Caki2 (cell line): ENCODE measurements at places on chromosomes 16 and 17. TPM values are rescaled to one million over a fixed set of nuclear protein-coding genes. Genes with fewer than 3 reads are reported as not detected.

- no peak for DNase-seq
Observed at GRCh38 chr17:3003296-3004149, 59.9 kb downstream of the OR1D5 start.

- no peak for DNase-seq
Observed at GRCh38 chr17:15891318-15891717, 53.6 kb upstream of the ADORA2B start.

- no peak for DNase-seq
Observed at GRCh38 chr16:69145658-69146057, 13.2 kb downstream of the UTP4 start.

DNA sequence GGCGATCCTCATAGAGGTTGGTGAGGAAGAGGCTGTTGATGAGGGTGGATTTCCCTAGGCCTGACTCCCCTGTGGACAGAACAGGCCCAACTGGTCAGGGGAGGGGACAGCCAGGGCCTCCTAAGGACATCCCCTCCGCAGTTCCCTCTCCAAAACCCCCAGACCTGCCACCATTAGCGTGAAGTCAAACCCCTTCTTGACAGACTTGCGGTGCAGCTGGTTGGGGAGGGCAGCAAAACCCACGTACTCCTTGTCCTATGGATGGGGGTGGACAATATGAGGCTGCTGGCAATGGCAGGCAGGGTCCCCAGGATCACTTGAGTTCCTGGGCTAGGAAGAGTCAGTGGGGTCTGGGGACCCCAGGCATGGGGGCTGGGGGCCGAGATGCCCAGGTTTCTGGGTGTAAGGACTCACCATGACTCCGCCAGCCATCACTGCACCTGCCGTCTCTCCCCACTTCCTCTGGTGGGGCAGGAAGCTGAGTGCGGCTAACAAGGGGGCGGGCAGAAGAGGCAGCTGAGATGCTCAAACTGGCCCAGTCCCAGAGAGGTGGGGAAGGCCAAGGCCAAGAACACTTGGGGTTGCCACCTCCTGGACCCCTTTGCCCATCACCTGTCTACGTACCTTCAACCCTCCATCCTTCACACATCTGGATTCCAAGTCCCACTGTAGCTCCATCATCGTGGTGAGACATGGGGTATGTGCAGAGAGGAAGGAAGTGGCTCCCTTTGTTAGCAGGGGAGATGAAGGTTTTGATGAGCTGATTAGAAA, at the start of gene SEPTIN1:
TSS of gene SEPTIN1 (minus strand) at position 451 of the 771 bp plus-strand sequence. CDS start at position 432, 19 bp downstream.
- DNase-seq: no peak

GRCh38 chr17:63621229-63621683, 961 bp upstream of the MAP3K3 start:
- DNase-seq: no peak

DNA sequence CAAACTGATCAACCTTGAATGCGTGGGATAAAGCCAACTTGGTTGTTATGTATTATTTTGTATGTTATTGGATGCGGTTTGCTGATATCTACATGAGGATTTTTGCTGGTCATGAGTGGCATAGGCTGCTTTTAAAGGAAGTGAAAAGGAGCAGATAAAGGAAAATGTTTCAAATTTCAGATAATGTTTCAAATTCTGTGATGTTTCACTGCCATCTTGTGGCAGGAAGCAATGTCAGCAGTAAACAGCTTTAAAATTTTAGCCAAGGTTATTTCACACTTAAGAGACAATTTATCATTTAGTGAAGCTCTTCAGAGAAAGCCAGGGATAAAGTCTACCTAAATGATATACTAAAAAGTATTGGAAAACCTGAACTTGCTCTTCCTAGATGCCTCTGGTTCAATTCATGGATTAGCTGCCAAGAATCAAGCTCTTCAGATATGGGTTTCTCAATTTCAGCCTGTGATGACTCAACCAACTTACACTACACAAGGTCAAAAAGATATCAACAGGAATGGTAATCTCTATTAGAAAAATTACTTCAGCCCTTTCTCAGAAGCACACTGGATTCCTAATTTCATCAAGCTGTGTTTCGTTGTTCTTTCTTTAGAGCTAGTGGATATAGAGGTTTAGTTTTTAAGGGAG, 136.0 kb upstream of the C17orf78 start:
- DNase-seq: no peak

GRCh38 chr17:47120521-47121095, 68.5 kb downstream of the CDC27 start:
- no peak for DNase-seq

DNA sequence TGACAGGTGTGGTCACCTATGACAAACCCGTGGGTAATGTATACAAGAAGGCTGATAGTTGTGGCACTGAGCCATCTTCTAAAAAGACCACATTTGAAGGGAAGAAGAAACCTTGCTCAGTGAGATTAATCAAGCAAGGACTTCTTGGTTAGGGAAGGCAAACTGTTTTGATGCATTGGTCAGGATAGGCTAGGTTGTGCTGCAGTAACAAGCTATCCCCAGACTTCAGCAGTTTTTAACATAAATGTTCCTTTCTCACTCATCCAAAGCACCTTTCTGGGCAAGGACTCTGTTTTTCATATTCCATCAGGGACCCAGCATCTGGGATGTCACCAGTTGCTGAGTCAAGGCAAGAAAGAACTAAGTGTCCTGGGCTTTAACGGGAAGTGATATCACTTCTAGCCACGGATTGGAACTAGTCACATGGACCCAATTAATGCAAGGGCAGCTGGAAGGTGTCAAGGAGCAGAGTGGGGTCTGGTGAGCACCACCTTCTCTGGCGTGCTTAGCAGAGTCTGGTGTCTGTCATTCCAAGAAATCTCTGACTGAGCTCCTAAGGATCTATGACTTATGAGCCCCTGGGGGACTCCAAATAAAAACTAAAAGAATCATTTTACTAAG, 52.0 kb upstream of the CCL2 start:
- no peak for DNase-seq

- no peak for DNase-seq
Observed at GRCh38 chr17:69268543-69269014, 40.0 kb upstream of the ABCA10 start.

DNA sequence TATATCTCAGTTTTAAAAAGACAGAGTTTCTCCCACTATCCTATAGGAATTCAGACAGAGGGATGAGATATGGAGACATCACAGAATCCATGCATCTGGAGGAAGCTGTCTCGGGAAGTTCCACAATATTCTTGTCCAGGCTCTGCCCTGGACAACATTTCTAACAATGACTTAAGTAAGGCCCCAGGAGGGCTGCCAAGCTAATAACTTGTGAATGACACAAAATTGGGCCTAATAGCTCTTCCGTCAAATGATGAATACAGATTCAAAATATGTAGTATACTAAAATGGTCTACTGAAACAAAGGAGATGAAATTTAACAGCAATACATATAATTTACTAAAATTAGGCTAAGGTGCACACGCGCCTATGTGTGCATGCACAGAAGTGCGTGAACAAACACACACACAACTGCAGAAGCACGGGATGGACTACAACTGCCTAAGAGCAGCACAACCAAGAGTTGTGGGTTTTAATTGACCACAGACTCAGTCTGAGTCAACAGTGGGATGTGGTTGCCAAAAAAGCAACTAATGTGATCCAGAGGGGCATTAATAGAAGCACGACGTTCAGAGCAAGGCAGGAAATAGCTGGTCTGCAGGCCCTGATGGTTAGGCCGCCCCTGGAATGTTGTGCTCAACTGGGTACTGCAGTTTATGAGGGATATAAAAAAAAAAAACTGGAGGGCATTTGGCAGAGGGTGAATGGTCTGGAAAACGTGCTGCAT, 26.3 kb upstream of the HS3ST2 start:
- no peak for DNase-seq

DNA sequence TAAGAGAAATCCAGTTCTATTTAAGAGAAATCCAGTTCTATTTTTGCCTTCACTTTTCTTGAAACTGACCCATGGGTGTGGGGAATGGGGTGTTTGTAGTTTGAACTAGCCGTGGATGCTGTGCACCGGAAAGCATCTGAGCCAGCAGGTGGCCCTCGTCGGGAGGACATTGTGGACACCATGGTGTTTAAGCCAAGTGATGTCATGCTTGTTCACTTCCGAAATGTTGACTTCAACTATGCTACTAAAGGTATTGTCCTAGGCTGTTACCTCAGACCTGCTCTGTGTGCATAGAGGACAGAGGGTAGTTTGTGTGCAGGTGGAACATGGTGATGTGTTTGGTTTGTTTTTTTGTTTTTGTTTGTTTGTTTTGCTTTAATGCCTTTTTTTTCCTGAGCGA, 3.3 kb downstream of the ATXN2L start:
- DNase-seq: no peak

GRCh38 chr17:81339534-81340296, 44.6 kb upstream of the SLC38A10 start:
- DNase-seq: peak; percentile 70

DNA sequence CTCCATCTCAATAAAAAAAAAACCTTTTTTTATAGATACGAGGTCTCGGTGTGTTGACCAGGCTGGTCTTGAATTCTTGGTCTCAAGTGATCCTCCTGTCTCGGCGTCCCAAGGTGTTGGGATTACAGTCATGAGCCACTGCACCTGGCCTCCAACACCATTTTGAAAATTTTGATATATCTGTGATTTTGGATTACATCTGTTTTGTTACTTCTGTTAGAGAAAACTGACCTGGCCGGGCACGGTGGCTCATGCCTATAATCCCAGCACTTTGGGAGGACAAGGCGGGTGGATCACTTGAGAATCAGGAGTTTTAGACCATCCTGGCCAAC, 18.6 kb downstream of the RMI2 start:
- DNase-seq: no peak

DNA sequence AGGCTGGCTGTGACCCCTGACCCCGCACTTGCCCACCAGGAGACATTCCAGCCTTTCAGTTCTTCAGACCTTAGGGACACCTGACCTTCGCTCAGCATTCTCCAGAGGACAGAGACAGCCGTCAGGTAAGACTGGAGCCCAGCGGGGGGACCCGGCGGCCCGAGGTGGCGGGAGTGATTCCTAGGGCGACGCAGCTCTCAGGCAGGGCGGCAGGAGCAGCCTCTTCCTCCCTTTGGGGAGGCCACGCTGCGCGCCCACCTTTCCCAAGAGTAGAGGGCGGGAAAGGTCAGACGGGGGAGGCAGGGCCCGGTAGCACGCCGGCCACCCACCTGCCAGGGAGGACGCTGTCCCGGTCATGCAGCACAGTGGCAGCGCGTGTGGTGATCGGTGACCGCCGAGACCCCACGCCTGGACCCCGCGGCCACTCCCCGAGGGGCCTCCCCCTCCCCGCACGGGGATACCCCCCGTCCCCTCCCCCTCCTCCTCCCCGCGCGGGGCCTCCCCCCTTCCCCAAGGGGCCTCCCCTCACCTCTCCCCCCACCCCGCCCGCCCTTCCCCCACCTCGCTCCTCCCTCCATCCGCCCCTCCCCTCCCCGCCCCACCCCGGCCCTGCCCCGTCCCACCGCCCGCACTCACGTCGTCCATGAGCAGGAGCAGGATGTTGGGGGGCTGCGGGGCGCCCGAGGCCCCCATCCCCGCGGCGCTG, 472 bp downstream of the GALNS start:
- DNase-seq: no peak

GRCh38 chr17:43840814-43841213, 6.2 kb upstream of the CD300LG start:
- DNase-seq: peak; percentile 79

DNA sequence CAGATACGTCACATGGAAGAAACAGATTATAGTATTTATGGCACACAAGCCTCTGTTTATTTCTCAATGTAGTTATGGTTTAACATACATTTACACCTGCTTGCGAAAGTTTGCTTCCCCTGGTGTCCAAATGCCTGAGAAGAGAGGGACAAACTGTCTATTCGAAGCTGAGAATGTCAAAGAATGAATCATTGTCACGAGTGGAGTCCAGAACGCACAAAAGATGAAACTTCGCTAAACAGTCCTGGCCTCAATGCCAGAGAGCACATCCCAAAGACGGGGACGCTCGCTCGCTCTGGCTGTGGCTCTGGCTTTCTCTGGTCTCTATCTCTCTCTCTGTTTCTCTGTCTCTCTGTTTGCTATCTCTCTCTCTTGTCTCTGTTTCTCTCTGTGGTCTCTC, 298.8 kb downstream of the FOXL1 start:
- no peak for DNase-seq

- DNase-seq: no peak
Observed at GRCh38 chr17:44584443-44584842, 27.2 kb downstream of the FZD2 start.

- no peak for DNase-seq
Observed at GRCh38 chr17:31687505-31688126, 171.4 kb downstream of the COPRS start.

DNA sequence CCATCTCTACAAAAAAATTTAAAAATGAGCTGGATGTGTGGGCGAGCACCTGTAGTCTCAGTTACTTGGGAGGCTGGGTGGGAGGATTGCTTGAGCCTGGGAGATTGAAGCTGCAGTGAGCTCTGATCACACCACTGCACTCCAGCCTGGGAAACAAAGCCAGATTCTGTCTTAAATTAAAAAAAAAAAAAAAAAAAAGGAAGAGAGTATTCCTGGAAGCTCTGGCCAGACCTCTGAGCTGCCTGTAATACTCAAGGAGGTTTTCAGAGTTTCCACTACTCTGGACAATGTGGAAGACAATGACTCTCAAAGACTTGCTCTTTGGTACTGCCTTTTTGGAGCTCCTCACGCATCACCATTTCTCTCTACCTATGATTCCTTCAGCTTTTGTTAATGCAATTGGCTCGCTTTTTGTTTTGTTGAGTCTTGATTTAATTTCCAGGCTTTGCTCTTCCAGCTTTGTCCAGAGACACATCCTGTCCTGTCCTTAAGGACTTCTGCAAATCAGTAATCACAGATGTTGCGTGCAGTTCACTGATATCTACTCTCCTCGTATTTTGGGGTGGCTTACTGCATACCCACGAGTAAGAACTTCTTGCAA, 10.8 kb downstream of the CHD9 start:
- no peak for DNase-seq

GRCh38 chr17:75147878-75148546, 6.3 kb downstream of the JPT1 start:
- DNase-seq: peak; percentile 42

- no peak for DNase-seq
Observed at GRCh38 chr17:39963829-39964228, 1.0 kb downstream of the GSDMA start.

DNA sequence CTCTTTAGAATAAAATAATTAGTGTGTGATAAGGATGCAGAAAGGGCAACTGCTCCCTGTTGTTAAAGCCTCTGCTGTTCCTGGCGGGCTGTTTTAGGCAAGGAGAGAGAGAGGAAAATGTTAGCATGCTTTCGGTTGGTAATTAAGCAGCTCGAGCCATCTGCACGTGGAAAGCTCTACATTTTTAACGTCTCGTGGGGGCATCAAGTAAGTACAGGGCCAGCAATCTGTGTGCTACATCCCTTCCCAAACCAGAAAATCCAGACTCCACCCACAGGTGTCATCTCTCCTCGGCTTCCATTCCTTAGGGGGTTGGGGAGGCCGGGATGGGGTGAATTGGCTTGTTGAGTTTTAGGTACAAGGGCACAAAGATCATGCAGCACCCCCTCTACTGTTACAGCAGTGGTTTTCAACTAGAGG, 62.4 kb upstream of the MARCHF10 start:
- no peak for DNase-seq

The NPIPA7 gene
- 1.3 TPM in 1 of 2 replicates, not detected in the other for total RNA-seq

The AKAP1 gene
- total RNA-seq: 3.2 and 11.5 TPM in 2 replicates

The KRTAP9-9 gene
- not detected in 2 replicates for total RNA-seq

The MYCBPAP gene
- total RNA-seq: 1.1 and 9.3 TPM in 2 replicates

The MRPL58 gene
- 58.8 and 82.1 TPM in 2 replicates for total RNA-seq

The ACSM2A gene
- total RNA-seq: not detected in 2 replicates
